ENCODE measurements at places on chromosomes 12 and 14.

- no peak for DNase-seq
Measured at GRCh38 chr12:80432061-80432460, 12.0 kb upstream of the PTPRQ start.

DNA sequence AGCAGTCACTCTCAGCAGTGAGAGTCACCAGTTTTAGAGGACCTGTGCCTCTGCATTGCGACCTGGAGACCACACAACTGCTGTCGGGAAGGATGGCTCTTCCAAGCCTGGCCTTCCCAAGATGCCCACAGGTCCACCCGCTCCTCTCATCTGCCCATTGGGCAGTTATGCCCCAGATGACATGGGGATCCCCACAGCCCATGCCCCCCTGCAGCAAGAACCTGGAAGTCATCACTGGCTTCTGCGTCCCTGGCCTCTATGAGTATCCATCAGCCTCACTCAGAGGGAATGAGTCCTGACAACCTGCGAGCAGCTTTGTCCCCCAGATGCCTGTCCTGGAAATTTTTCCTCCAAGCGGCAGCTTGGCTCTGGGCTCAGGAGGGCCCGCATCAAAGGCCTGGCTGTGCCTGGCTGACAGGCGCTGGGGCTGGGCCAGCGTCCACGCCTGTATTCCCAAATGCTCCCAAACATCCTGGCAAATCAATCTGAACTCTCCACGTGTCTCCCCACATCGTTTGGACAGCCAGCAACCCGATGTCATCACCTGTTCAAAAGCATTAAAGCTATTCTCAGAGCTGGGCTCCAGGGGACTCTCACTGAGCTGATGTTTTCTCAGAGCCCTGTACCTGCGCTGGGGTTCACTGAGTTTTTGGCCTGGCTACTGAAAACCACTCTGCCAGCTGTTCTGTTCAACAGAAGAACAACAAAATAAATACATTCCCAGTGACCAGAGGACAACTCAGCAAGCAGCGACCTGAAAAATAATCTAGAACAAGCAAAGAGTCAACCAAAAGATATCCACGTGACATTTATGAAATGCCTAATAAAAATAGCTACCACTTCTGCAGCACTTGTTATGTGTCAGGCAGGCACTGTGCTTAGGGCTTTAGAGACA lies 57.8 kb downstream of the CLMN start:
- no peak for DNase-seq

DNA sequence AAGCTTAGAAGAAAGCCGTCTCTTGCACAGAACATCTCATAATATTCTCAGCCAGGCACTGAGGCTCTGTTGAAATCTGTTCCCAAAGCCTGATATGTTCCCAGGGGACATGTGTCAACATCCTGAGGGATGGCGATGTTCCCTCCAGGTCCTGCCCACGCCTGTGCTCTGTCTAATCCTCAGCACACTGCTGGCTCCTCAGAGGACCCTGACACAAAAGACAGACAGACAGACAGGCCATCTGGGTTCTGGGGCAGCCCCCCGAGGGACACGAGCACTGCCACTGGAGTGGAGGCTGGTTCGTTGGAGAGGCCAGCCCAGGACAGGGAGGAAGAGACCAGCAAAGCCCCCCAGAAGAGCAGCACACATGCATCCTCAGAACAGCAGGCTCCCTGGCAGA lies 27.8 kb downstream of the CHGA start:
- DNase-seq, result no peak

DNA sequence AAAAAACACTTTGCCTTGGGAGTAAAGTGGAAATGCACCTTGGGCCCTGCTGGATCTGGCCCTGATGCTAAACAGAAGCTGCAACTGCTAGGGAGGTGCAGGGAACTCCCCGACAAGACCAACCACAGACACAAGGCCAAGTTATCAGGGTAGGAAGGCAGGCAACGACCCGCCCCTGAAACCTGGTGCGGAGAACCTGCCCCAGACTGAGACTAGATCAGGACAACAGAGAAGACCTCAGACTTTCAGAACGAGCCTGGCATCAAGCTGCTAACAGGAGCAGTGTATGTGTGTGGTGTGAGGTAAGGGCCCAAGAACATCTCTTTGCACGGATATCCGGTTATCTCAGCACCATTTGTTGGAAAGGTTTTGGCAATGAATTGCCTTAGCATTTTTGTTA lies 233.7 kb upstream of the RTL1 start:
- no peak for DNase-seq
